NCI-H774 (cell line): ENCODE measurements at places on chromosomes 3 and 15.

DNA sequence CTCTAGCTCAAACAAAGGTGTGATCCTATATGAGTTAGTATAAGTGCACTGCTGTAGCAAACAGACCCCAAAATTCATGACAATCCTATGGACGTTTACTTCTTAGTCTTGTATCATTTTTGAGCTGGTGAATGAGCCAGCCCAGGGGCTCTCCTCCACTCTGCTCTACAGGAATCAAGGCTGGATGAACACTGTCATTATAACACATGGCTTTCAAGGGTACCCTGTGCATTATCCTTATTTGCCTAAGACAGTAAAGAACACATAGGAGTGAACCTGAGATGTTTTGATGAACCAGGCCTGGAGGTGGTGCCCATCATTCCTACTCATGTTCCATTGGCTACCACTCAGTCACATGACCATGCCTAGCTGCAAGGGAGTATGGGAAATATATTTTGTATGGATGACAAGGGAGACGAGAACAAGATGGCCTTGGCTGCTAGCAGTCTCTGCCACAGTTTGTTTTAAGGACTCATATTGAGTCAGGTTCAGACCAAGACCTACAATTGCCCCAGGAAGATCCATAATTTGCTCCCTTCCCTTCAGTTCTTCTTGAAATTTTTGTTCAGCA lies 107.4 kb upstream of the HES1 start:
- no peak for DNase-seq

DNA sequence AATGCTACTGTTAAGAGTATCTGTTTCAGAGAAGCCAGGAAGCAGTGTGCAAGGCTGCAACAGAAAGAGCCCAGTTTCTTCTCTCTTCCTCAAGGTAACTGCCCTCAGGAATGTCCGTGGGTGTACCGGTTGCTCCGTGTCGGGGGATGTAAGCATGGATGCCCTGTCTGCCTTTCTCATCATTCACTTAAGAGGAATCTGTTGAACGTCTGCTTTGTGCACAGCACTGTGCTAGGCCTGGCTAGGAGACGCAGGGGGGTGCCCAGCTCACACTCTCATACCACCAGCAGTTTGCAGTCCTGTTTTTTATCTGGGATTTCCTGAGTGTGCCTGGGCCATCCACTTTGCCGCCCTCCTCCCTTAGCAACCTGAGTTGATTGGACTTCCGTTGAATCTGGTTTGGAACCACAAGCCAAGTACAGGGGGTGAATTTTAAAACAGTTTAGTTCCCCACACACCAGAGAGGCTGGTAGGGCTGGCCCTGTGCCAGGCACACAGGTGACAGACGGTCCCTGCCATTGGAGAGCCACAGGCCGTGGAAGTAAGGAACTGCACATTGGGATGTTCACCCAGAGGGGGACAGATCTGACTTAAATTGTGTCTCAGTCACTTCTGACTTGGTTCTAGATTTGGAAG lies 11.2 kb downstream of the BOC start:
- no peak for DNase-seq

- DNase-seq: no peak
Measured at GRCh38 chr3:127100459-127101410, 92.2 kb upstream of the PRR23E start.

DNA sequence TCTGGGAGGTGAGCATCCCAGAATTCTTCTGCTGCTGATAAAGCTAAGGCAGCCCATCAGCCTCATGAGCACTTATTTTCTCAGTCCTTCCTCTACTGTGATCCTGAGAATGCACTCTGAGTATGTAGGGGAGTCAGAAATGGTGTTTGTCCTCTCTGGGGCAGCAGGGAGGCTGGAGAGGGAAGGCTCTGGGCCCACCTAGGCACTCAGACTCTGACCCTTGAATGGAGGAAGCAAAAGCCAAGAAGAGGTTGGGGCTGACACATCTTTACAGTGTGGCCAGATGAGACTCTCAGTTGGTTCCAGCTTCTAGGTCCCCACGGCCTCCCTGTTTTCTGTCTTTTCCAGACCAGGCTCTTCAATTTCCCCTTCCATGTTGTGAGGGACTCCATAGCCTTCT lies 36.1 kb upstream of the BLM start:
- no peak for DNase-seq

- no peak for DNase-seq
Measured at GRCh38 chr15:89052474-89052873, 35.8 kb upstream of the ABHD2 start.

- DNase-seq: peak; percentile 65
Measured at GRCh38 chr3:176663837-176664831, 533.1 kb downstream of the TBL1XR1 start.

- DNase-seq: no peak
Measured at GRCh38 chr3:142418926-142419592, 28.8 kb downstream of the XRN1 start.

GRCh38 chr3:149407898-149408297 lies 30.4 kb upstream of the TM4SF1 start:
- no peak for DNase-seq

DNA sequence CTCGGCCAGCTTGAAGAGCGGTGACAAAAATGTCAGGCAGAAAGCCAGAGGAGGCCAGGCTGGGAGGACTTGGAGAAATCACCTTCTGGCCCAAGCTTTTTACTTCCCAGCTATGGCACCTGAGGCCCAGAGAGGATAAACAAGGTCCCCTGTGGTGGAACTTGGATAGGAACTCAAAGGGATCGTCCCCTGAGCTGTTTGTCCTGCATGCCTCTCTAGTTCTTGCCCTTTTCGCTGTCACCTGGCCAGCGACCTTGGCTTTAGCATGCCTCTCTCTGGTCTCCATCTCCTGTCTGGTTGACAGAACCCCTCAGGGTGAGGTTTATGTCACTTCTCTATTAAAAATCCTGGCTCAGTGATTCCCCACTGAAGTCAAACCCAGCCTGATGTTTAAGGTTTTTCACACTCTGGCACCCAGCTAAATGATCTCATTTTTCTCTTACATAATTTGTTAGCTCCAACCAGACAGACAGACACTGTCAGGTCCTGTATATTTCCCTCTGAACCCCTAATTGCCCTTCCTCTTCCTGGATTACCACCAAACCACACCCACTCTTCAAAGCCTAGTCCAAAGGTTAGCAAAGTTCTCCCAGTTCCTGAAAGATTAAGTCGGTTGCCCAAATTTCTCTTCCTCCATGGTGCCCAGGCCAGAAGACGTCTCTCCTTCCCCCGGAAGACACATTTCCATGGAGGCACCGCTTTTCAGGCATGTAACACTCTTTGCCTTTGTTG lies 169.1 kb downstream of the FAM43A start:
- DNase-seq: no peak

DNA sequence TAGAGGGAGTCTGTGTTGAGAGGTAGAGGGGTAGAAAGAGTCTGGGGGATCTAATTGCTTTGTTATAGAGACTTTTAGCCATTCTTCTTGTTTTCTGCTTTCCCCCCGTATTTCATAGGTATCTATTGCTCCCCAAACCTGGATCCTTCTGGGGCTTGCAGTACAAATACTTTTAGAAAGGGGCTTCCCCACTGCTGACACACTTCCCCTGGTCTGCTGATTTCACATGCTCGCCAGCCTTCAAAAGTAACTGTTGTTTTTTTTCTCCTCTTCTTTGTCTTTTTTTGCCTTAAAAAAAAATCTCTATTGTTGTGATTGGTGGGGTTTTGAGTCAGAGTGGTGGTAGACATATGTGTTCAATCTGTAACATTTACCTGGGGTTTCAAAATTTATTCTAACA lies 300.6 kb upstream of the AZI2 start:
- DNase-seq: no peak

GRCh38 chr3:58654466-58654865 lies 12.1 kb downstream of the FAM3D start:
- DNase-seq: no peak

- no peak for DNase-seq
Measured at GRCh38 chr15:74616996-74617395, 1.4 kb downstream of the CLK3 start.

GRCh38 chr3:114043205-114043604 lies 13.1 kb downstream of the CCDC191 start:
- DNase-seq: no peak

DNA sequence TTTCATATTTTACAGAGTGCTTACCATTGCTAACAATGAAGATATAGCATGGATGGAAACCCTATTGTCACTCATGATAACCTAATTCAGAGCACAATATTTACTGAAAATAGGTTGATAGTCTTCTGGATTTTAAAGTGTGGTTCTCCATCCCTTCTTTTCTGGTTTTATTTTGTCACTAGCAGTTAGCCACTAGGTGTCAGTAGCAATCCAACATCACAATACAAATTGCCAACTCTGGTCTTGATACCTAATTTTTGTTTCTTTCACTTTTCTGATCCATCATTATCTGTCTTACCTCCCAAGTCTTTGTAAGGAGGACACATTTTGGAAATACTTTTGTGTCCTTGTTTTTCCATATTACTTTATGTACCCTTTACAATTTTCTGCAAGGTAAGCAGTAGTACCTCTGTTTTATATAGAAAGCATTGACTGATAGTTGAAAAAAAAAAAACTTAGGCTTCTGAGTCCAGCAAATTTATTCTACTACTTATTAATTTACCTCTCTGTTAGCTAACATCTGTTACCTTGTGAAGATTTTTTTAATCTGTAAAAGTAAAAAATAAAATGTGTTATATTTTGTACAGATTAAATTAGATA lies 28.3 kb upstream of the CRYBG3 start:
- peak; percentile 68 for DNase-seq

DNA sequence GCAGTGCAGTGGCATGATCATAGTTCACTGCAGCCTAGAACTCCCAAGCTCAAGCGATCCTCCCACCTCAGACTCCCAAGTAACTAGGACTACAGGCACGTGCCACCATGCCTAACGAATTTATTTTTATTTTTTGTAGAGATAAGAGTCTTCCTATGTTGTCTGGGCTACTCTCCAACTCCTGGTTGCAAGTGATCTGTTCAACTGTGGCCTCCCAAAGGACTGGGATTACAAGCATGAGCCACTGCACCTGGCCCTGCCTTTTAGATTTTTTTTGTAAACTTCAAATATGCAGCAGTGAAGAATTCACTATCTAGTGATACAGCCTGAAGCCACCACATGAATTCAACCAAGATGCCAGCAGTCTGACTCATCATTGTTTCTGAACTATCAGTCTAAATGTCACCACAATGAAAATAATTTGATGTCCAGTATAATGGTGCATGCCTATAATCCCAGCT lies 32.7 kb downstream of the UBXN7 start:
- no peak for DNase-seq

GRCh38 chr3:173584838-173585831 lies 187.6 kb downstream of the NLGN1 start:
- no peak for DNase-seq

- no peak for DNase-seq
Measured at GRCh38 chr3:71348001-71348632, 235.4 kb downstream of the FOXP1 start.

DNA sequence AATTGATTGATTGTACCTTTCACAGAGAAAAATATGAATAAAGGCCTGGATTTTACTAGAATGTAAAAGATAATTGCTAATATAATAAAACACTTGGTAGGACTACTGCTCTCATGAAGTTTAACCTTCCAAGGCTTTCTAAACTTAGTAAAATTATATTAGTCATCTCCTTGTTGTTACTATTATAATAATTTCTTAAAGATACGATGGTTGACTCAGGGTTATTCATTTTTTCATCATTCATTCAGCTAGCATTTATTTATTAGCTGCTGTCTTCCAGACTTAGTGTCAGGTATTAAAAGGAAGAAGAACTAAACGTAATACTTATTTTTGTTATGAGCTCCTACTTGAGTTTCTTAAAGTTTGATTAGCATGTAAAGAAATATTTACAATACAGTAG lies 771.6 kb upstream of the NR2F2 start:
- DNase-seq: no peak

GRCh38 chr3:194572944-194573491 lies 60.2 kb downstream of the TMEM44 start:
- DNase-seq: no peak

- DNase-seq: no peak
Measured at GRCh38 chr15:31365032-31365654, 38.5 kb downstream of the KLF13 start.

GRCh38 chr15:48395521-48396011 lies 64.3 kb downstream of the DUT start:
- no peak for DNase-seq

DNA sequence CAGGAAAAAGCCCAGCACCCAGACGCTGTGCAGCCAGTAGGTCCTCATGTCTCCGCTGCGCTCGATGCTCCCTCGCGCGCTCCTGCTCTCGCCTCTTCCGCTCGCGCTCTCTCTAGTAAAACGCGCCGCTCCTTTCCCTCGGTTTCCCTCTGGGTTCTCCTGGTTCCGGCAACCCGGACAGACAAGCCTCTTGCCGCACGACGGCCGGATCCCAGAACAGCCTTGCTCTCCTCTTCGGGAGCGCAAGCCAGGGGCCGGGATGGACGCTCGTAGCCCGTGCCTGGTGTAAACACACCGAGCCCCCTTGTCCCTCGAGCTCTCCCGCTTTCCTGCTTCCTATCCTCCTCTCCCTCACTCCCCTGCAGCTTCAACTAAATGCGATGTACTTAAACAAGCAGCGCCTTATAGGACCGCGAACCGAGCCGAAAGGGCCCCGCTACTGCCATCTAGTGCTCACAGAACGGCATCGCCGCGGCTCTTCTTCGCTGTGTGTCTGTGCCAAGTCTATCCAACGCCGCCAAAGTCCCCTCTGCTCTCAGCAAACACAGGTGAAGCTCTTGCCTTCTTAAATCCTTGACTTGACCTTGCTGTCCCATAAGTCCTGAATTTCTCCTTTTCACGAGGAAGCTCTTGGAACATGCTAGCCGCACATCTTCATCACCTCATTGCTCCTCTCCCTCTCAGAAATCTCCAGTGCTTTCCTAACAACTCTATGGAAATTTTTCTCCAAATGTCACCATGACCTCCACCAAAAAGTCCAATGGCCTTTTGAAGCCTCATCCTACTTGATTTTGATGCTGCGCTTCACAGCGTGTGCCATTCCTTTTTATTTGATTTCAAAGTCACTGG lies 1037.2 kb downstream of the IGSF11 start:
- peak; percentile 46 for DNase-seq

DNA sequence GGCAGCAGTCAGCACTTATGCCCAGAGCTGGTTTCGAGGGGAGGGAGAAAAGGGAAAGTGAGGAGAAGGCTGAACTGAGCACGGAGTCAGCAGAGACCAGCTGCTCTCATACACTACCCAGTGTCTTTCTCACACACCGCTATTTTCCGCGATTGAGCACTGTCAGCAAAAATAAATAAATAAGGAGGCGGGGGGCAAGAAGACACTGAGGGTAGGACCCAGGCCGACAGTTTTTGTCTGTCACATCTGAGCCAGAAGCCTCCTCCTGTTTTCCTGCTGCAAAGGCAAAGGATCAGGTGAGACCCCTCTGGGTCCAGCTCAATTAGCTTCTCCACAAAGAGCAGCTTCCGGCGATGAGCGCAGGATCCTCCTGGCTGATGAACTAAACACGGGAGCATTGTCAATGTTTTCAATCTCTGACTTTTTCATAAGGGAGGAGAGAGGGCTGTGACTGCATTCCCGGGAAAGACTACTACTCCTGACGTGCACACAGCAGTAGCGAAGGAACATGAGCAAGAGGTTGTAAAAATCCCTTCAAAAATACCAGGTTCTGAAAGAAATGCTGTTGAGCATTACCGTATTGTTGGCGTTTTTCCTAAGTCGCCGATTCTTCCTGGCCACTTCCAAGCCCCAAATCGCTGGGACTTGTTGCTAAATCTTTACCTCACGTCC lies 1.3 kb downstream of the FRMD5 start:
- no peak for DNase-seq
